ENCODE measurements at places on chromosomes 2 and 18. TPM values are rescaled to one million over a fixed set of nuclear protein-coding genes. Genes with fewer than 3 reads are reported as not detected.

DNA sequence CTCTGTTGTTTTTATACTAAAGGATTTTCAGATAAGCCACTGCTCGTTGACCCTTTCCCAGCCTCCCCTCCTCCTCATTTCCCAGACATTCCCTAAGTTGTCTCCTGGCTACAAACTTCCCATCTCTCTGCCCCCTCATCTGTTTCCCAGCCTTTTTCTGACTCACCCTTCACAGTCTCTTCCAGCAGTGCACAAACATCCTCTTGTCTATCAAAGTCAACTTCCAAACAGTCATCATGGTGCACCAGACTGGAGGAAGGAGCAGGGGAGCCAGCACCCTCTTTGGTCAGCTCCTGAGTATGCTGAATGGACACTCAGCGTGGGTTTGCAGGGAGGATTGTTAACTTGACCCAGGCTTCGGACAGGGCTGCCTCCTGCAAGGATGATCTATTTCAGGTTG, 26.6 kb upstream of the SPRED2 start:
- peaks cover 1% of the 10 kb centered on the region for H3K4me1 ChIP-seq
- no peak overlapping the region for H3K4me3 ChIP-seq
- no peak overlapping the region for H3K27ac ChIP-seq
- no peaks in the 10 kb centered on the region for H3K36me3 ChIP-seq
- peaks cover 14% of the 10 kb centered on the region for H3K27me3 ChIP-seq

GRCh38 chr2:98799375-98800329, 68.7 kb upstream of the MGAT4A start:
- H3K27ac ChIP-seq: peak overlapping the region; percentile 78
- peaks cover 24% of the 10 kb centered on the region for H3K4me1 ChIP-seq
- H3K36me3 ChIP-seq: no peaks in the 10 kb centered on the region

- no peak overlapping the region for H3K4me3 ChIP-seq
- no peak for DNase-seq
- H3K4me1 ChIP-seq: no peaks in the 10 kb centered on the region
- H3K27me3 ChIP-seq: peaks cover 12% of the 10 kb centered on the region
Measured at GRCh38 chr2:127233710-127234109, 13.6 kb upstream of the CYP27C1 start.

Gene HOXD10
- not detected for total RNA-seq

Measured in left ventricle myocardium inferior (tissue), 1 donor.